A549 (cell line): ENCODE measurements at places on chromosomes 2 and 18. TPM values are rescaled to one million over a fixed set of nuclear protein-coding genes. Genes with fewer than 3 reads are reported as not detected.

The ITPRIPL1 gene
- not detected in 3 replicates for polyA plus RNA-seq

DNA sequence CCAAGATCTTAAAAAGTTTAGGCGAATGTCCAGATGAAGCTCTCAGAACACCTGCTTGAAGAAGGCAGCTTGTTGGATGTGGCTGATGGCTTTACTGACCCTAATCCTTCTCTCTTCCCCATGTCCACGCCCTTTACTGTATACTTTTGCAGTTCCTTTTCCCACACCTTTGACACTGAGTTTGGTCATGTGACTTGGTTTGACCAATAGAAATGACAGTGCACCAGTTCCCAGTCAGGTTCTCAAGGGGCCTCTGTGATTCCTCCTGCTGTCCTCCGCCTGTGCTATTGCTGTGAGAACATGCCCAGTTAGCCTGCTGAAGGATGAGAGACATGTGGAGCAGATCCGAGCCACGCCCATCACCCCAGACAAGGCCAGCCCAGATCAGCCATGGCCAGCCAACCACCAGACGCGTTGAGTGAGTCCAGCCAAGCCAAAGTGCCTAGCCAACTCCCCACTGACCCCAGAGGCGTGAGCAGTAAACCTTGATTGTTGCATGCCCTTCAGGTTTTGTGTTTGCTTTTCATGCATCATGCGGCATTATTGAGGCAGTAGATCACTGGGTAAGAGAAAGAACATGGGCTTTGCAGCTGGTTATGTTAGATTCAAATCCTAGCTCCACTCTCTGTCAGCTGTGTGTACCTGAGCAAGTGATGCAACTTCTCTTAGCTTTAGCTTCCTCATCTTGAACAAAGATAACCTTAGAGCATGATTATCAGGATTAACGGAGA is 258.0 kb upstream of the SIX2 start:
- no peak for DNase-seq

DNA sequence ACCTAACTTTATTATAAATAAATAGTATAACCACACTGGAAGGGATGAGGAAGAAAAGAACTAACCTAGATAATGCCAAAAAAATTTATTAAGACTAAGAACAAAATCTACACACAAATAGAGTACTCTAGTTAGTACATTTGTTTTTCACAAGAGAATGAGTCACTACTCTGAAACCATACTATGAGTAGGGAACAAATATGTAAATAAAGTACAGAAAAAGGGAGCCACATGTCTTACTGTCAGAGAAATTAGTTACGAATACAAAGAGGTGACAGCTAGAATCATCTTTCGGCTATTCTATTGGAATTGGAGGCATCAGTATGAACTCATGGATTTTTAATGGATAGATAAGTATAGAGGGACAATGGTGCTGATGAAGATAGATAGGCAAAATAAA is 150.5 kb downstream of the COPS8 start:
- no peak for DNase-seq

DNA sequence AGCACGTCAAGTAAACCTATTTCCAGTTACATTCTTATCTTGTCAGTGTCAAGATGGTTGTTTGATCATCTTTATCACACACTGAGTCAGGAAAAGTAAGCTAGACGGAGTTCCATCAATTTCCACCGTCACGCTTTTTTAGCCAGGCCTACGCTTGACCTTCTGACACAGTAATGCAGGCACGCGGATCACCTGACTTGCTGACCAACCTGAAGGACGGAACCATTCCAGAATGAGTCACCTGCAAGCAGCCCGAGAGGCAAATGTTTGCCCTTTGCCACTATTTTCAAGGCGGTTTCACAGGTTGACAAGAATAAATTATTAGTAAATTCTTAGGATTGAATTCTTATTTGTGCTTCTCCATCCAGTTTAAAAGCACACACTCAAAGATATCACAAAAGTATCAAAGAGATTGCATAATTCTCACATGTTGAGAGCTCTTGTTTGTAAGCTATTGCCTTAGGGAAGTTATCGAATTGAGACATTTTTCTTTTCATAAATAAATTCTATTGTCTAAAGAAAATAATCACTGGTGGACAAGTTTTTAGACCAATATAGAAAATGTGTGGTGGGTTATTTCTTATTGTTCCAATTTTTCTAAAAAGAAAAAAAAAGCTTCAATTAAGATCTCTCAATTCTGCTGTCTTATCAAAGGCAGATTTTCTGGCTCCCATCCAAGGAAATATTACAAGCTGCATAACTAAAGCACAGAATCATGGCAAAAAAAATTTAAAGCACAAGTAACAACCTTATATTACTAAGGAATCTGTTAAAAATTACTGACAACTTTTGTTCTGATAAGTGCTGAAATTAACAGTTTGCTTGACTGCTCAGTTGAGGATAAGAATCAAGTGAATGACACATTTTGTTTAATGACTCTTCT is 31.9 kb downstream of the UXS1 start:
- DNase-seq = peak; percentile 18

DNA sequence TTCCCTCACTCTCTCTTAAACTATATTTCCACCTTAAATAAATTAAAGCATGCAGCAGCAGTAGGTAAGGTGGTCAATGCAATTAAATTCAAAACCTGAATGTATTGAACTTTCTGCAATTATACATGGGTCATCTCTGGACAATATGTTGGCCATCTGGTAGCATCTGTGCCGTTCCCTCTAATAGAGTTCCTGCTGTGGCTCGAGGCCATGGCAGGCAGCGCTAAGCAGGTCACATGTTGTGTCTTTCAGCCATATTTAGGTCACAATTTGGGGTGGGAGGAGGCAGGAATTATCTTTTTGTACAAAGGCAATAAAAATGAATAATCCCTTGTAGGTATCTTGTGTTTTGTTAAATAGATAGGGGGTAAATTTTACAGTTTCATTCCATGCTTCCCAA is 676.2 kb downstream of the ZEB2 start:
- no peak for DNase-seq

- DNase-seq = no peak
These were observed 4.2 kb upstream of the B4GALT6 start for GRCh38 chr18:31688606-31689005.

GRCh38 chr18:9743200-9744016 is 35.3 kb downstream of the RAB31 start:
- DNase-seq = peak; percentile 93

DNA sequence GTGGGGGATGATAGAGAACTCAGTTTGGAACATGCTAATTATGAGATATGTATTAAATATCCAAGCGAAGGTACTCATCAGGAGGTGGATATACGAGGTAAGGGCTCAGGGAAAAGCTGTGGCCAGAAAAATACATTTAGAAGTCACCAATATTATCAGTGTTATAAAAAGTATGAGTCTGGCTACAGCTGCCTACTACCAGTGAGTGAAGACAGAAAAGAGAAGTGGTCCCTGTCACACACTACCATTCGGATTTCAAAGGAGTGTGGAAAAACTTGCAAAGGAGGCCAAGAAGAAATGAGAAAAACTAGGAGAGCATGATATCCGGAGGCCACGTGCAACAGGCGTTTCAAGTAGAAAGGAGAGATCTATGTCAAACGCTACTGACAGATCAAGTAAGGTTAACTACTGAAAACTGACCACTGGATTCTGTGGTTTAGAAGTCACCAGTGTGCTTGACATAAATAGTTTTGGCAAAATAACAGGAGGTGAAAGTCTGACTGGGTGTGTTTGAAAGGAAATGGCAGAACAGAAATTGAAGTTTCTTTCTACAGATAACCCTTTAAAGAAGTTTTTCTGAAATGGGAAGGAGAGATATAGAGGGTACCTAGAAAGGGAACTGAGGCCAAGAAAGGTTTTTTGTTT is 118.7 kb upstream of the DNMT3A start:
- no peak for DNase-seq

DNA sequence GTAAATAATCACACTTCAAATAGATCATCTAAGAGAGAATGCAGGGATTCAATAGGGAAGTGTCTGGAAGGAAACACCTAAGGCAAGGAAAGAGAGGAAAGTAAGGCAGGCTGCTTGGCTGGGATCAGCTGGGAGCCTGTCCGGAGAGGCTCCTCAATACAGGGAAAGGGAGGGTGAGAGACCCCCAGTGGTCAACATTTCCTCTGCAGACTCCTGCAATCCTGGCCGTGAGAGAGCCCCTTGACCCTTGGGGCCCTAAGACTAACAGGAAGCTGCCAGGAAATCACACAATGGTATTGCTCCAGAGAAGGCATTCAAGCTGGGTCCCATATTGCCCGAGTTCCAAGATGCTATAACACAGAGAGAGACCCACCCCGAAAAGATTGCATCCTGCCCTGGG is 549.4 kb downstream of the NYAP2 start:
- no peak for DNase-seq

DNA sequence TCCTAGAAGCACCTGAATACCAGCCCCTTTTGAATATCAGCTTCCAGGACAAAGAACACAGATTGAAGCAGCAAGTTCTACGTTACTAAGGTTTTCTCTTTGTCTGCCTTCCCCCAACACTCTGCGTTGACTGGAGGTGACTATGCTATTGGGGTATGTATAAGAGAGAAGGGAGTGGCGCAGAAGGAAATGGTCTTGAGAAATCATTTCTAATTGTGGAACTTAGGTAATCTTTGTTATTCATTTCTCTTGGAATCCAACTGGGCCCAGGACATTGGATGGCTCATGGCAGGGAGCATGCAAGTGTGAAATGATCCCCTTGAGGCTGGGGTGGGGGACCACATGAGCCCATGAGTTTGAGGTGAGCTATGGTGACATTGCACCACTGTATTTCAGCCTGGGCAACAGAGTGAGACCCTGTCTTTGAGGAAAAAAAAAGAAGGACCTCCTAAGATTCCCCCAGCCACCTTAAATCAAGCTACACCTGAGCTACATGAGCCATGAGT is 29.7 kb downstream of the XDH start:
- DNase-seq = peak; percentile 79

GRCh38 chr2:101623031-101623521 is 74.4 kb upstream of the MAP4K4 start:
- DNase-seq = no peak

GRCh38 chr18:49846361-49846662 is 33.0 kb upstream of the ACAA2 start:
- no peak for DNase-seq

DNA sequence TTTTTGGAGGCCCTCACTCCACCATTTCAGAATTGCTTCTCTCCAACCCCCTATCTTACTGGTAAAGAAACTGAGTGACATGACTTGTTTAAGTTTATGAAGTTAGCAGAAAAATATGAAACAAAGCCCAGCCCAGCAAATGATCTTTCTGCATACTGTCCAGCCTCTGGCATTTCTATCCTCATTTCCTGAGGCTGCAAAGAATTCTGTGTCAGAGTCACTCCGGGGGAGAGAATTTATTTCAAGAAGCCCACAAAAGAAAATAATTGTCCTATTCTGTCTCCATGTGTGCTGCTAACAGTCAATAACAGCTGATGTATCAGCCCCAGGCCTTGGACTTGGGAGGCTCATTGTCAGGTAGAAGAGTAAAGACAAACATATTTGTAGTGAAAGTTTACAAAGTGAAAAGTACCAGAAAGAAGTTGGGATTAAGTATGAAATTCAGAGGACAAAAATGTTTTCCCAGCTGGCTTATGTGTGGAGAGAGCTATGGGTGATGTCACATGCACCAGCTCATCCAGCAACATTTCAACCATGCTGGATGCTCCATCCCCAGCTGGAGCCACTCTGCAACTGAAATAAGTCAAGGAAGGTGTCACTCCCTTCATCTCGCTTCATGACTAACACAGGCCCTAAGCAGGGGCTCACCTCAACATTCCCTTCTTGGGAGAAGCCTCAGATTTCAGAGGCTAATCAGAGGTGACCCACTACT is 42.3 kb downstream of the TRABD2A start:
- DNase-seq = no peak

GRCh38 chr2:28067602-28068001 is 177.1 kb downstream of the BABAM2 start:
- DNase-seq = no peak

DNA sequence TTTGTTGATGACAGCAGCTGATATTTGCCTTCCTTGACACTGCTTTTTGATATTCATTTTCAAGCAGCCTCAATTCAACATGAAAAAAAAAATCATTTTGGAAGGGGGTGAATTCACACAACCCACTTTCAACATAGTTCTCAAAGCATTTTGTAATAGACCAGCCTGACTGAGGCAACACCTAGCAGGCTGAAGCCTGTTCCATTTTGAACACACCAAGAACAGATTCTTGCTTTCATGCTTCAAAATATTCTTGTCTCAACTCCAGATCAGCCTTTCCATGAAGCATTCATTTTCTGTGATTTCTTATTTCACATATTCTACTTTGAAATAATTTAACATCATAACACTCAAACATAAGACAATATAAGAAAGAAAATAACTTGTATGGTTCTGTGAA is 812.6 kb upstream of the POU3F3 start:
- DNase-seq = no peak

DNA sequence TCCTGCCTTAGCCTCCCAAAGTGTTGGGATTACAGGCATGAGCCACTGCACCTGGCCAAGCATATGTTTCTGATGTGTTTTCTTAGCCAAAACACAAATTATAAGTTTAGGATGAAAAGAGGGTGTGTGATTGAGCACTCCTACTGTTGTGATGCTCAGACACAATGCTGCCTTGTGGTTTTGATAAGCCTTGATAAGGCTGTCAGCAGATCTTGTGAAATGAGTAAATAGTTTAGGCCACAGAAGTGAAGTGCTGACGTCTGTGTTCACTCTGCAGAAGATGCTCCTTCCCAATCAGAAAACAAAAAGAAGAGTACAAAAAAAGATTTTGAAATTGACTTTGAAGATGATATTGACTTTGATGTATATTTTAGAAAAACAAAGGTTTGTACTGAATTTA is 24.3 kb downstream of the NCAPH start:
- no peak for DNase-seq

DNA sequence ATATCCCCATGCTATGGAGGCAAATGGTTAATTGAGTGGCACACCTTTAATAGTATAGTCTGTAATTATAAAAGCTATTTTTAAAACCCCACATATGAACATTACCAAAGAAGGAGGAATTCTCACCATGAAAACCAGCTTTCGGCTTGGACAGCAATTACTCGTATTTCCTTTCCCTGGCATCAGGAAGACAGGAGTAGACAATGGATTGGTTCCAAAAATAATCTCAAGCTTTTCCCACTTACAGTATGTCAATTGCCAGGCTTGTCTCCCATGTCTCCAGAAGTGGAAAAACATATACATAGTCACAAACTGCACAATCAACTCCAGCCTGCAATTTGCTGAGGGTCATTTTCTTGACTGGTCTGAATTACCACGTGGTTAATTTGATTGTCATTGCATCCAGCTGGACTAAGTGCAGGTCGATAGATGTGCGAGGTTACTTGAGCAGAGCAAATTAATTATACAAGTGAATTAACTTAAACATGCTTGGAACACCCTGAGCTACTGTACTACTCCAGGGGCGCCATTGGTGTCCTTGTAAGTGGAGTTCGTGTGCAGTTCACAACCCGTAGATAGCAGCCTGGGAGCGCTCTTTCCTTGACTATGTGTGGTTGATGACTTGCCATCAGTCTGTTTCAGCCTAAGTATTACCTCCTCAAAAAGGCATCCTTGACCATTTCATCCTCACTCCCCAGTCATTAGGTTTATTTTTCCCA is 124.3 kb upstream of the PELI1 start:
- no peak for DNase-seq

DNA sequence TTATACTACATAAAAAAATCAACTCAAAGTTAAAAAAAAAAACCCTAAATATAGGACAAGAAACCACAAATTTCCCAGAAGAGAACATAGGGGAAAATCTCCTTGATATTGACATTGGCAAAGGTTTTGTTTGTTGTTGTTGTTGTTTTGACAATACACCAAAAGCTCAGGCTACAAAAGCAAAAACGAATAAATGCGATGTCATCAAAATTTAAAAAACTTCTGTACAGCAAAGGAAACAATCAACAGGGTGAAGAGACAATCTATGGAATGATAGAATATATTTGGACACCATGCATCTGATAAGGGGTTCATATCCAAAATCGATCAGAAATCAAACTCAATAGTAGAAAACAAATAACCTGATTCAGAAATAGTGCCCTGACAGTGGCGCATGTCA is 65.0 kb upstream of the L3MBTL4 start:
- no peak for DNase-seq
